ENCODE measurements at places on chromosomes 16 and 17.

- DNase-seq: no peak
These were observed 14.9 kb downstream of the ITPRIPL2 start for GRCh38 chr16:19128454-19129200.

DNA sequence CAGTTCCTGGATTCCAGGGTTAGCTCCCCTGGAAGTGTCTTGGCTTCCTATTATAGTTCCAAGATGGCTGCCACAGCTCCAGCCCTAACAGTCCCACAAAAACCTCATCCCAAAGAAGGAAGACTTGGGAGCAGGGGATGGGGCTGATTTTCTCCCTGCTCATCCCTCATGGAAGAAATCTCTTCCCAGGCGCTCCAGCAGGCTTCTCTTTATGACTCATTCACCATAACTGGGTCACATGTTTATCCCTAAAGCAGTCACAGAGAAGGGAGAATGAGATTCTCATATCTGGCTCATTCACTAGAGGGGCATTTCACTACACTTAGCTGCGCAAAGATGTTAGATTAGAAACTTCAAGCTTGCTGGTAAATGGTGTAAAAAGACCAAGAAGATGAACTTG lies 206.5 kb upstream of the IRX3 start:
- no peak for DNase-seq

DNA sequence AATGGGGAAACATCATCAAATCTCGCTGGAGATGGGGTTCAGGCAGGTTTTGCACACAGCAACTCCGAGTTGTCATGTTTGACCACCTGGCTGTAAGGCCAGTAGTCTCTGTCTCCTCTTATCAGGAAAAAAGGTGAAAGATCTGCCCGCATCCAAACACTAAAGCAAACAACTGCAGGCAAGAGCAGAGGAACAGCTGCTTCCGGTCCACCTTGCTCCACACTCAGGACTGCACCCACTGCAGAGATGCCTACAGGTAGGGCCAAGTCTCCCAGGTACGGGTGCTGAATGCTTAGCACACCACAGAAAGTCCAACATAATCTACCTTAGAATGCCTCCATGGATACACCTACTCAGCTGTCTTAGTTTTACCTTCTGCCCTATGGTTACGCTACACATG lies 7.3 kb downstream of the TEX2 start:
- DNase-seq: no peak

- no peak for DNase-seq
These were observed 5.9 kb downstream of the CHMP6 start for GRCh38 chr17:80997424-80998117.

DNA sequence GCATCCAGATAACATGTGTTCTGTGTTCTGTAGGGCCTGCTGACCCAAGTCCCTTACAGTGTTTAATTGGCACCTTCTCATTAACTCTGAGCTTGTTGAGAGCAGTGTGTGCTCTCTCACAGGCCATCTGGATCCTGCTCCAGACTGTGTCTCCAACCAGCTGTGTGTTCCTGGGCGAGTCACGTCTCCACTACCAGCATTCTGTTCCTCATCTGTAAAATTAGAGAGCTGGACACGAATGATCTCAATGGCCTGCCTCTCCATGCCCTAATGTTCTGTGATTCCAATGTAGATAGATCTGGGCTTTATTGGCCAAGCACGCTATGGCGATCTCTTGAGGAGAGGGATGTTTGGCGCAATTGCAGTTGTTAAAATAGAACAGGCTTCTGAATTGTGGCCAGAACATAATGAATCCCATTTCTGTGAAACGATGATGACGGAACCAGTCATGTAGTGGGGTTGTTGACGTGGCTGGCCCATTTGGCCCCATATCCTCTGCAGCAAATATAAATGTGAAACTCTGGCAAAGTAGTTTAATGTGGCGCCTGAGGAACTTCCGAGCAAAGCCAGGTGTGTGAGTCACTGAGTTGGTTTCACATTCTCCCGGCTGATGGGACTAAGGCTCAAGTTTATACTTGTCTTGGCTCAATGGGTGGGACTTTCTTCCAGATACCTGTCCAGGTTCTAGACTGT lies 22.2 kb downstream of the TBX4 start:
- DNase-seq: no peak

DNA sequence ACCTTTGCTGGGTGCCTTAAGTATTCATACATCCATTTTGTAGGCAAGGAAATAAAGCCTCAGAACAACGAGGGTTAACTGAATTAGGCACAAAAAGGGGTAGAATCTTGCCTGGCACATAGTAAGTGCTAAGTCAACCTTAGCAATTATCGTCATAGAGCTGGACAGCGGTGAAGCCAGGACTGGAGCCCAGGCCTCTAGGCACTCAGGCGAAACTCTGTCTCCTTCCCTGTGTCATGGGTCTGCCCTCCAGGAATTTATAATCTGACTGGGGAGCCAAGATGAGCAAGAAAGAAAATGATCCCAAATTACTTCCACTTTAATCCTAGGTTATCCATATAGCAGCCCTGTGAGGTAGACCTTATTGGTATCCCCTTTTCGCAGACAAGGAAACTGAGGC lies 61.4 kb downstream of the KATNIP start:
- no peak for DNase-seq

GRCh38 chr17:8556074-8556473 lies 74.5 kb downstream of the MYH10 start:
- DNase-seq: no peak

- DNase-seq: no peak
These were observed 47.8 kb upstream of the ACSF3 start for GRCh38 chr16:89045881-89046280.

GRCh38 chr16:87145181-87146176 lies 171.7 kb downstream of the C16orf95 start:
- no peak for DNase-seq

DNA sequence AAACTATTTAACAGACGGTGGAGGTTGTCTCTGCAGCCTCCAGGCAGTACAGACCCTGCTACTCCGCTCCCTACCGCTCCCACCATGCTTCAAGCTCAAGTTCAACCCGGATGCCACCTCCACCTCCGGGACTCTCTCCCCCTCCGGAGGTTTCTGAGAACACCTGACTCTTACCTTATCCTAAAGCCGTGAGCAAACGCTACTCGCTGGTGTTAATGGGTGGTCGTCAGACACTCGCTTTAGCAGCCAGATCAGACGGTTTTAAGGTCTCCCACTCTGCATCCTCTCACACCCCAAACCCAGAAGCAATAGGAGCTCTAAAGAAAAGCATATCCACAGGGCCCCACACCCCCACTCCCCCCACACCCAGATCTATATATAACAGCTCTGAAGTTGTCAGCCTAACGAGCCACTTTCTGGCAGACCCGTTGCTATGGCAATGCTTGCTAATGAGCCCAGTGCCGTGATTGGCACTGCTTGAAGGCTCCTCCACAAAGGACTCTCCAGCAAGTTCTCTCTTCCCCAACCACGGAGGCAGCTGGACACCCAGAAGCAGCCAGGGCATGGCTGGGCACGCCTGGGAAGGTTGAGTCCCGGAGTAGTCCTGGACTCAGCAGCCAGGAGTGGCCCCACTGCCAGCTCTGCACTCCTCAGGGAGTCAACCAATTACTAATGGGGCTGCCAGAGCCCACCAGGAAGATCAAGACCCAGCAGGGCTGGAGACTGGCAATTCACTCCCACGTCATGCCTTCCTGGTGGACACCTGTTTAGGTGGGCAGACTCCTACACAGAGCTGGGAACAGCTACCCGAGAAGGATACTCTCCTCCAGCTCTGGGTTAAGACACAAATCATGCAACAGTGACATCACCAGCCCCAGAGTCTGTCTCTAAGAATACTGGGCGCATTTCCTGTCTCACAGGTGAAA lies 121.2 kb upstream of the RCVRN start:
- no peak for DNase-seq

Data from stimulated activated CD4-positive, alpha-beta T cell treated with anti-CD3 and anti-CD28 coated beads, TNF-alpha, amount 100 ng/mL, for 48 hours (primary cell).